A549 (cell line): ENCODE measurements at places on chromosomes 5 and 9.

DNA sequence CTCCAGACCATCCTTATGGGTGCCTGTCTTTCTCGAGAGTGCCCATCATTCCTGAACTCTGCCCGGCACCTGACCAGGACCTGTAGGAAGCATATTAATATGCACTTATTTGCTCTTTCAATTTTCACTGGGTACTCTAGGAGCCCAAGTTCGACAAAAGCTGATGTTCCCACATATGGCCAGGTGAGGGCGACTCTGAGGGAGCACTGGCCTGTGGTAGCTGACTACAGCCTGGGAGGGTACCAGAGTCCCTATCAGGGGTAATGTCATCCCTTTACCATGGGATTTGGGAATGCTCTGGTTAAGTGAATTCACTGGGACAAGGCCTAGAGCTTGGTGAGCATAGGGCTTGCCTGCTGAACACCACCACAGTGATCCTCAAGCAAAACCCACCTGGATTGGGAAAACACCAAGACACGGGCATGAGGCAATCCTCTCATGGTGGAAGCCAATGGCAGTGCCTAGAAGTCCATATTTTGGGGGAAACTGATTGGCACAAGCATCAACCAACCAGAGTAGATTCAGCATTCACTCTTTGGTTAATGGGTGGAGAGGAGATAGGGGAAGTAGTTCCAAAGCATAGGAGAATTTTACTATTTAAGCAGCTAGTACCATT lies 112.2 kb downstream of the MTX3 start:
- DNase-seq: peak; percentile 21

GRCh38 chr9:6902423-6902822 lies 144.7 kb downstream of the KDM4C start:
- DNase-seq: no peak

- no peak for DNase-seq
These were observed 106.0 kb upstream of the PTPN3 start for GRCh38 chr9:109604131-109604530.

DNA sequence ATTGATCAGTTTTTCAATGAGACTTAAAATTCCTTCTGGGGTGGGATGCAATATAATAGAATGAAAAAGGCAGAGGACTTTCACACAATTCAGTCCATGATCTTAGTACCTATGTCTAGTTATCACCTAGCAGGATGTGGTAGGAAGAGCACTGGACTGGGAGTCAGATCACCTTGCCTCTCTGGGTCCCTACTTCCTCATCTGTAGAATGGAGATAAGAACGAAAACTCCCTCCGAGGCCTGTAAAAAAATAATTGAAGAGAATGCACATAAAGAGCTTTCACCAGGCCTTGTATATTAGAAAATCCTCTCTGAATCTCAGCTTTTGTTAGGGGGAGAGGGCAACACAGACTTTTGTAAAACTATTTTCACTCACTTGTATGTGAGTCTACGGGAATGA lies 681 bp upstream of the TMEFF1 start:
- no peak for DNase-seq

DNA sequence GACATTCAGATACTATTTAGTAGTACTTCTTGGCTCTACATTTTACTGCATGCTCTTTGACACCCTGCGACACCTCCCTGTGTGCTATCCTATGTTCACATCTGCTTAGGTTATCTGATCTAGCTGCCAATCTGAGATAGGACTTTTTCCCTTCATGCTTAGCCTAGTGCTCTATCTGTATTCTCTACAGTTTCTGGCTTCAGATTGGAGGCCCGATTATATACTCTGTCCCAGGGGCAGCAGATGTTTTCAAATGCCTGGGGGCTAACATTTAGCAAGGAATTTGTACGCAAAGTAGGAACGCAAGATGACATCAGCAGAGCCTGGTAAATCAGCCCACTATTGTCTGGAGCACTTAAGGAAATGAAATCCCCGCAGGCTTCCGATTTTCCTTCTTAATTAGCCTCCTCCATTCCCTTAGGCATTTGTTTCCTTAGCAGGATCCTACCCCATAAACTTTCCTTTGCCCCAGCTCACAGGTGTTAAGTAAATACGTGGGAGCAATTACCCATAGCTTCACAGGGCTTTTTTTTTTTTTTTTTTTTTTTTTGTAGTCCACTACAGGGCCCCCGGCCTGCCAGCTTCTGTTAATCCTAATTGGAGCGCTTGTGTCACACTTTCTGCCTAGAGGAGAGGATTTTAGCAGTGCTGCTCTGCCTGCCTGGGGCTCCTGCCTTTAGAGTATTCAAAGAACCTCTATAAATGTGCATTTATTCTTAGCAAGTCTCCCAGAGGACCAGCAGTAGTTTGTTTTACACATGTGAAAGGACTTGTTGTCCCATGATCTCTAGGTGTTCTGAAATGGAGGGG lies 61.1 kb upstream of the LPAR1 start:
- no peak for DNase-seq

DNA sequence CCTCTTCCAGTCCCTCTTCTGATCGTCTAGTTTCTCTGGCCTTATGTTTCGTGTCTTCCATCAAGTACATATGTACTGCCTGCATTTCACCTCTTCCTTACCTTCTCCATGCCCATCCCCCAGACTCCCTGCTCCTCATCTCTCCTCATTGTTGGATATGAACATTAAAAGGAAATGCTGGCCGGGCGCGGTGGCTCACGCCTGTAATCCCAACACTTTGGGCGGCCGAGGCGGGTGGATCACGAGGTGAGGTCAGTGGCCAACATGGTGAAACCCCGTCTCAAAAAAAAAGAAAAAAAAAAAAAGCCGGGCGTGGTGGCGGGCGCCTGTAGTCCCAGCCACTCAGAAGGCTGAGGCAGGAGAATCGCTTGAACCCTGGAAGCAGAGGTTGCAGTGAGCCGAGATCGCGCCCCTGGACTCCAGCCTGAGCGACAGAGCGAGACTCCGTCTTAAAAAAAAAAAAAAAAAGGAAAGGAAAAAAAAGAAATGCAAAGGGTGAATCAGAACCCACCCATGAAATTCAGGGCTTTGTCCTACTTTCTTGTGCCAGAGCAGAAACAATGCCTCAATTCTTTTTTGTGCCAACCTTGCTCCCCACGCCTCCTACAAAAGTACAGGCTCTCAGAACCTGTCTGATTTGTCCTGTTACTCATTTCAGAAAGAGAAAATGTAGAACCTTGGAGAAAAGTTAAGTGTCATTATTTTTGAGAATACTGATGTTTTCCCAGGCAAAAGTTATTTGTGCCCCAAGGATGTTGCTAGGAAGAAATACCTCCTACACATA lies 1.5 kb upstream of the ZFR start:
- no peak for DNase-seq

- DNase-seq: no peak
These were observed 130.6 kb downstream of the GNAQ start for GRCh38 chr9:77901018-77901417.

GRCh38 chr9:68418259-68418845 lies 61.9 kb downstream of the PGM5 start:
- DNase-seq: no peak

DNA sequence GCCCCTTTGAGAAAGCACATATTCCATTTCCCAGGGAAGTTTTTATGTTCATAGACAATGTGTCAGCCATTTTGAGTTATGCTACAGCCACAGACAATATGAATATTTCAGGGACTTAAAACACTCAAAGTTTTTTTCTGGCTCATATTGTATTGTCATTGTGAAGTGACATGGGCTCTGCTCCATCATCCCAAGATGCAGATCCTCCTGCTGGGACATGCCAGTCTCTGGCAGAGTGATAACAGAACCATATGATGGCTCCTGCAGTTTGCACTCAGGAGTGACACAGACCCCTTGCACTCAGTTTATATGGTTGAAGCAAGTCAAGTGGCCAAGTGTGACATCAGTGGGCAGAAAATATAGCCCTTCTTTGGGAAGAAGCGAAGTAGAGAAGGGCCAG lies 498.4 kb upstream of the TUSC1 start:
- DNase-seq: no peak

DNA sequence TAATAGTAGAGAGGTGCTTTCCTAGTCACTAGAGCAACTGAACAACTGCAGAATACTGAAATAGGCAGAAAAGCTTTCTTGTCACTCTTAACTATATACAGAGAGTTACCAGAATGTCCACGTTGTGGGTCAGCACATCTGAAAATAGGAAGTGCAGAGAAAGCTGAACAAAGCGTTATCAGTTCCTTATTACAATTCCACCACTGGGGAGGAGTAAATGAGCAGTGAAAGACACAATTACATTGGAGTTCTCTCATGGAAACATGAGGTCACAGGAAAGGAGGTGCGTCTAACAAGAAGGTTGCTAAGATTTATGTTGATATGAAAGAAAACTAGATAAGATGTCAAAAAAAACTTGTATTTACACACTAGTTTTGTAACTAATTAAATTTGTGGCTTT lies 461.9 kb upstream of the COX7C start:
- no peak for DNase-seq

DNA sequence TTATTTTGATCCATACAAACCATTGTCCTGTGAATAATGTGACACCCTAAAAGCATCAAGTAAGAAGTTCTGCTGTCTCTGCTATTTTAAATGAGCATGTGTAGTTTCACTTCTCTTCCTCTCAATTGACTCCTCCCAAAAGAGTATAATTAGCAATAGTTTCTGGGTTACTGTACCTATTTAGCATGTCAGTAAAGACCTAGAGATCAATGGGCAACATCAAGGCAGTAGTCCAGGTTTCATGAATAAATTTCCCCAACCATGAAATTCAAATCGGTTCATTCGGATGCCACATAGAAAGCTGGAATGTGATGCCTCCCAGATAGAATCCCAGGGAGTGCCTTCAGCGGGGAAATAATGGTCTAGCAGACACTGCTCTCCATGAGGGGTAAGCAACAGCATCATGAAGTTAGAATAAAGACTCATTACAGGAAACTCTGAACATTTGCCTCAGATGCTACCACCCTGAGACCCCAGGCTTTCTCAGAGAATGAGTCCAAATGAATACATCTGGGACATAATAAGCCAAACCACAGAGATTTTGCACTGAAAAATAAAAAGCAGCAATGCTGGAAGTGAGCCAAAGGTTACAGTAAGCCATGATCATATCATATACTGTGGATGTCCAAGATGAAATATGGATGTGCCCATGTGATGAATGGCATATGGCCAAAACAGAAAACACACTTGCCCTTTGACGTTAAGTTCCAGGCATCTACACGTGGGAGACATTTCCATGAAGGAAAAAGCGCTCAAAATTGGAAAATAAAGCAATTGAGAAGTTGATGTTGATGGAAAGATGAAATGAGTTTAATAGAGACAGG lies 1107.0 kb upstream of the SEMA6A start:
- no peak for DNase-seq

GRCh38 chr5:77369566-77369965 lies 122.5 kb downstream of the WDR41 start:
- DNase-seq: no peak

GRCh38 chr5:172683645-172684471 lies 42.8 kb downstream of the NEURL1B start:
- DNase-seq: no peak

DNA sequence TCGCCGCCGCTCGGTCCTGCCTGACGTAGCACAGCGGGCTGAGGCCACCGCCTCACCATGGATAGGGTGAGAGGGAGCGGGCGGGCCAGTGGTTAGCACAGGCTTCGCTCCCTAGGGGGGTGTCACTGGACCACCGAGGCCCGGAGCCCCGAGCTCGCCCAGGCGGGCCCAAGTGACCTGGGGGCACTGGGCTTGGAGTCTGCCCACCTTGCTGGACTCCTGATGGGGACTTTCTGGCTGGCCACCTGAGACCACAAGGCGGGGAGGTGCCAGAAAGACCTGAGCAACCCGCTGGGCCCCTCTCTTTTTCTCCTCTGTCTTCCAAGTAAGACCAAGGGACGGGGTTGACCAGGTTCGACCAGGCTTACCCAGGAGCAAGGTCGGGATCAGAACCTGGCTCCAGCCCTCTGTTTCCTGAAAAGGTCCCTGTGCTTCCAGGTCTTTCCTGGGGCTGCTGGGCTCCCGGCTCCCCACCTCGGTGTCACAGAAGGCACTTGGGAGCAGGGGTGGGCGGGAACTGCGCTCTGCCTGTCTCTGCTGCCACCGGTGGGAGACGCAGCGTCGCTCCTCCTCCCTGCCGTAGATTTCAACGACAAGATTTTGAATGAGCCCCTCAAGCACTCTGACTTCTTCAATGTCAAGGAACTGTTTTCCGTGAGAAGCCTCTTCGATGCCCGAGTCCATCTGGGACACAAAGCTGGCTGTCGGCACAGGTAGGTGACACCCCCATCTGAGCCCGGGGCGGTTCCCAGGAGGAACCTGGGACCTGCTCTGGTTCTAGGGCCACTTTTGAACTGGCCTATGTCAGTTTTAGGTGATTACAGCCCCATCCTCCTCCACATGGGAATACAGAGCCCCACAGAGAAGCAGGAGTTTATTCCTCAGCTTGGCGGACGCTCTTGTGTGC lies 1.0 kb downstream of the MRPS2 start:
- peak; percentile 71 for DNase-seq

- no peak for DNase-seq
These were observed 52.1 kb upstream of the RGMB start for GRCh38 chr5:98721231-98721928.

DNA sequence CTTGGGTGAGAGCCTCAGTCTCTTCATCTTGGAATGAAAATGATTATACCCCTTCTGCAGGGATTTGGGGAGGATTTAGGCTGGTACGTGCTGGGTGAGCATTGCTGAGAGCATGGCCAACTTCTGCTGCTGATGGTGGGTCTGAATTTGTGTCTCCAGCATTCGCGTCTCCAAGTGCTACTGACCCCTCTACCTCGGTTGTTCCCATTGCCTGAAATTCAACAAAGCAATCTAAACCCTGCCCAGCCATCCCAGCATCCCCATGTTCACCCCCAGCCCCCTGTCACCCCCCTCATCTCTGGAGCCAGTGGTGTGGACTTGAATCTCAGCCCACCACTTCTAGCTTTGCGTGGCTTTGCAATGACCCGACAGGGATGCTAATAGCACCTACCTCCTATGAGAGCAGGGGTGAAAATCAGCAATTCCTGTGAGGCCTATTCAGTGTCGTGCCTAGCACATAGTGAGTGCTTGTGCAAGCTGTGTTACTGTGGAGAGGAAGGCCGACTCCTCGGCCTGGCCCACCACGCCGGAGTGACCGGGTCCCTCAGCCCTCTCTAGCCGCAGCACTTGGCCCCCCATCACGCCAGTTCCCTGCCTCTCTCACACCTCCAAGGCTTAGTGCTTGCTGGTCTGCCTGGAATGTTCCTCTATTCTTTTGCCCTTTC lies 43.4 kb upstream of the SH3PXD2B start:
- DNase-seq: no peak

DNA sequence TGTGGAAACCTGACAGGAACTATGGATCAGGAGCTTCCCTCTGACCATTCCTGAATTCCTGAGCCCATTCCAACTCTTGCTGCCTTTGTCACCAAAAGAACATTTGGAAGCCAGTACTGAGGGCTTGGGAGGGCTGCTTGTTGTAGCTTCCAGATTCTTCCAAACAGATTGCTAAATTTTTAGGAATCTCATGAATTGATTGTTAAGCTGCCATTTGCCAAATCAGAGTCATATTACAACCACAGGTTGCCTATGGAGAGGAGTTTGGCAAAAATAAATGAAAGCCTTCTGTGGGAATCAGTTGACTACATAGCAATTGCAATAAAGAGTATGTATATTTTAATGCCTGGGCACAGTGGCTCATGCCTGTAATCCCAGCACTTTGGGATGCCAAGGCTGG lies 39.2 kb upstream of the SLC28A3 start:
- DNase-seq: no peak

GRCh38 chr9:136721339-136722092 lies 9.1 kb downstream of the DIPK1B start:
- DNase-seq: no peak

GRCh38 chr5:11407556-11408145 lies 496.6 kb downstream of the CTNND2 start:
- no peak for DNase-seq
